ENCODE measurements at places on chromosomes 5 and 9.
A peak's percentile ranks its signal among the peaks of the same experiment; 100 is the strongest.

GRCh38 chr5:91875196-91875779, 492.2 kb upstream of the ARRDC3 start:
- no peak for DNase-seq

- DNase-seq, result no peak
Measured at GRCh38 chr5:173869316-173869715, 18.8 kb upstream of the CPEB4 start.

DNA sequence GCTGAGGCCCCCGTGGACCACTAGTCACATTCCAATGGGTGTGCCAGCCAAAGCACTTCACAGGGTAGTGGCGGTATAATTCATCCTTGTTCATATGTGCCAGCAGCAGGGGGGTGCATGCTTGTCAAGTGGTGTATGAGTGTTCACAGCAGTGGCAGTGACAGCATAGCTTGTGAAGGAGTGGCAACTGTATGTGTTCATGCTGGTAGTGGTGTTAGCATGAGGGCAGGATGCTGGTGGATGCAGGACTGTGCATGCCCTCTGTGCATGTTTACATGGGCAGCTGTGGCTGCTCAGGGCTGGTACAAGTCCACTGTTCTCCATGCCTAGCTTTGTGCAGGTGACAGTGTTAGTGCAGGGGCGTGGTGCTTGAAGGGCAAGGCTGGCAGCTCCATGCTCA, 253.4 kb upstream of the DMAC1 start:
- DNase-seq, result no peak

GRCh38 chr5:127027539-127027938, 2.8 kb downstream of the MARCHF3 start:
- DNase-seq, result no peak

- no peak for DNase-seq
Measured at GRCh38 chr9:69542058-69542457, 130.1 kb downstream of the APBA1 start.

DNA sequence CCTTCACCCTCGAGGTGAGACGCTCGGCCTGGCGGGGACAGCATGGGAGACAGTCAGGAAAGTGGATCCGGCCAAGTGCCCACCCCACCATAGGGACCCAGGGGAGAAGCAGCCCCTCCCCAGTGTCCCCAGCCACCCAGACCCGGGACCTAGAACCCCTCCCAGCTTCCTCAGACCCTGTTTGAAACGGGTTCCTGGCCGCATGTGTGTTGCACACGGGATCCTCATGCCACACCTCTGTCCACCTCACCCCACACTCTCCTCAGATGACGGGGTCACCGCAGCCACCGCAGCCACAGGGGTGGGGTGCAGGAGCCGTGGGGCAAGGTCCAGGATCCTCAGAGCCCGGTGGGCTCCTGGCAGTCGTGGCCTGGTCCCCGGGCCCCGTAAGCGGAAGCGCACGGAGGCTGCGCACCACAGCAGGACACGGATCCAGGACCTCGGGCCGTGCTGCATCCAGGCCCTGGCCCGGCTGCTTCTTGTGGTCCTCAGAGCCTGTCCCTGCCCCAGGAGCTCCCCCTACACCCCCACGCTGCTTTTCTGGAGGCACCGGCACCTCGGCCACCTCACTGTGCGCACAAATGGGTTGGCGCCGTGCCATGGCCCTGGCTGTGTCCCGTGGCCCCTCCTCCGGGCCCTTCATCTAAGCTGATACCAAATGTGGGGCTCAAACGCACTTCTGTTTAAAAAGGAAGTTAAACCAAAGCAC, 15.3 kb downstream of the TERT start:
- DNase-seq, result no peak

DNA sequence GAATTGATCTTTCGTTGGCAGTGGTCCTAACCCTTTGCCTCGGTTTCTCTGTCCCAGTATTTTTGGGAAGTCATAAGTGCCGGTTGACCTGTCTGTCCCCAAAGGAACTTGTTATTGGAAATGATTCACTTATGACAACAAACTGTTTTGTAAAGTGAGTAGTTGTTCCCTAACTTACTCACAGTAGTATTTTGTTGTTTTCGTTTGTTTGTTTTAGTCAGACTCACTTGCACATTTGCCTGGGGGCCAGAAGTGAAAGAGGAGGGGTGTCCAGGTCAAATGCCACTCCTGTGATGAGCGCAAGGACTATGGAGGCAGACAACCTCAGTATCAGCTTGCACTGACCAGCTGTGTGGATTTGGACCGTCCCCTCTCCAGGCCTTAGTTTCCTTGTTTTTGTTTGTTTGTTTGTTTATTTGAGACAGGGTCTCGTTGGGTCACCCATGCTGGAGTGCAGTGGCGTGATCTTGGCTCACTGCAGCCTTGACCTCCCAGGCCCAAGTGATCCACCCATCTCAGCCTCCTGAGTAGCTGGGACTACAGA, 47.3 kb downstream of the ANKRD55 start:
- DNase-seq, result no peak

DNA sequence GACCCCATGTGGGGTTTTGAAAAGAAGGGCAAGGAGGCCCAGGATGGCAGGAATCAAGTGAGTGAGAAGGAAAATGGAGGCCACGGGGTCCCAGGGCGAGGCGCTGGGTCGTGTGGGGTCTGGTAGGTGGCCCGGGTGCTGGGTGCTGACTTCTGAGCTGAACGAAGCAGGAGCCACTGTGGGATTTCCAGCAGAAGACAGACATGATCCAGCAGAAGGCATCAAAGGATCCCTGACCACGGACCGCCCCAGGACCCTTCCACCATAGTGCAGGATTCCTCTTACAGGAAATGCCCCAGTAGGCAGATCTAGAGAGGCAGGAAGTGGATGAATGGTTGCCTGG, 106.7 kb downstream of the ADAMTS2 start:
- no peak for DNase-seq

GRCh38 chr5:31319335-31319734, 125.8 kb downstream of the CDH6 start:
- DNase-seq, result no peak

GRCh38 chr5:7320701-7321301, 75.1 kb upstream of the ADCY2 start:
- DNase-seq, result no peak

GRCh38 chr9:124197177-124198095, 60.3 kb upstream of the NEK6 start:
- DNase-seq, result peak; percentile 20

- DNase-seq, result no peak
Measured at GRCh38 chr9:70581955-70582350, 167.5 kb upstream of the KLF9 start.

DNA sequence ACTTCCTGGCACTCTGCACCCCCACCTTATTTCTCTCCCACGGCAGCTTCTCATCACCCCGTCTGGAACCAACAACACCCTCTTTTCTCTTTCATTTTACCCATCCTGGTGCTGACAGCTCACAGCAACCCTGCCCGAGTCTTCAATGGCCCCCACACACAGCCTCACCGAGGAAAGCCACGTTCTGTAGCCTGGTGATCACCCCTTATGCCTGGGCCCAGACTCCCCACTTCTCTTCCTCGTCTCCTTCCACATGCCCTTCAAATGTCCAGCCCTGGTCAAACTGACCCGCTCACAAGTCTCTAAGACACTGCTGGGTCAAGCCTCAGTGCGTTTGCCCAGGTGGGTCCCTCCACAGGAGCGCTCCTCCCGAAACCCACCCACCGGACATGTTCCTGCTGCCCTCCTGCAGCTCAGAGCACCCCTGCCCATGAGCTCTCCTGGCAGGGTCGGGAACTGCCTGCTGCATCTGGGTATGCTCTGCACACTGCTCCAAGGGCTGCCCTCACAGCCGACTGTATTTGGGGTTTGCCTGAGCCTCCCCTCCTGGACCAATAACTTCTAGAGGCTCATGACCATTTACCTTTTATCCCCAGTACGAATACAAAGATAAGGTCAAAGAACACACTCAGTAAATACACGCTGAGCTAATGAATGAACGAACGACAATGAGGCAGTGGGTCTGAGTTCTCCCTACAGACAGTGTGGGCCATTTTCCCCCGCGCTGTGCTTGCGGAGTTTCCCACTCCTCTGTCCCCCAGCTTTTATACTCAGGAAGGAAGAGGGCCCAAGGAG, 154.7 kb upstream of the PHYKPL start:
- no peak for DNase-seq

- DNase-seq, result peak; percentile 13
Measured at GRCh38 chr5:141845371-141845851, 32.8 kb downstream of the PCDH1 start.

- no peak for DNase-seq
Measured at GRCh38 chr9:136679431-136679941, 7.8 kb downstream of the AGPAT2 start.

GRCh38 chr5:67679184-67679841, 482.7 kb upstream of the CD180 start:
- no peak for DNase-seq

DNA sequence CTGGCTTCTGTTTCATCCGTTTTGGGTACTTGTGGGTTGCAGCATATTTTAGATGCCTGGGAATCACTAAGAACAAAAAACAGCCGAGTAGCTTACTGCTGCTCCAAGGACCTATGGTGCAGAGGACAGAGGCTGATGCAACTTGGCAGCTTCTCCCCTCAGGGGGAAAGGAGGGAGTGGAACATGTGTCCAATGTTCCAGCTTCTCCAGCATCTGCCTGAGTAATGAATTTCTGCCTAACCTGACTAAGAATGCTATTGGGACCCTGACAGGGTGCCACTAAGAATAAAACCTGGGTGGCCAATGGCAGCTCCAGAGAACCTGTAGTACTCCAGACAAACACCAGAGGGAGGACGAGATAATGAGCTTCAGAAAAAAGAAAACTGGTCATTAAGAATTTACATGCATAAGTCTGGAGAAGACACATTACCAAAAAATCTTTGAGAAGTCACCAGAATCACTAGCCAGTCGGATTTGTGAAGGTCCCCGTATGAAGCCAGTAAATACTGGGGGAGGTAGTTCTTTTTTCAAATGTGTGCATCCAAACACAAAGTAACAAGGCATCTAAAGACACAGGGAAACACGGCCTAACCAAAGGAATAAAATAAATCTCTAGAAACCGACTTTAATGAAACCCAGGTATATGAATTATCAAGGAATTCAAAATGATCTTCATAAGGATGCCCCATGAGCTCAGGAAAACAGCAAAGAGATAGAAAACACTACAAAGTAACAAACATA, 293.5 kb downstream of the HINT1 start:
- peak; percentile 59 for DNase-seq

GRCh38 chr5:103013933-103014552, 105.9 kb downstream of the GIN1 start:
- DNase-seq, result no peak

DNA sequence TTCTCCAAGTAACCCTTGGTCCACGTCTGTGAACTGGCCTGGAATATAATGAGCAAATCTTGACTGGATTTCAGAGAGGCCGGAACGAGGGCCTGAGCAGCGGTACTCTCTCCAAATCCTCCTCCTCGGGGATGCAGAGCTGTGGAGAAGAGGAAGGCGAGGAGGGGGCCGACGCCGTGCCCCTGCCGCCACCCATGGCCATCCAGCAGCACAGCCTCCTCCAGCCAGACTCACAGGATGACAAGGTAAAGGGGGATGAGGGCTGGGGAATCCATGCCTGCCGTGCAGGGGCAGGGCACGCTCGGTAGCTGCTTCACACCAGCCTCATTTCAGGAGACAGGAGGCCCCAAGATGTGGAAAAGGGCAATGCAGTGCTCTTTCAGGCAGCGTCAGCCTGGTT, 118.9 kb upstream of the OTULINL start:
- DNase-seq, result no peak

- no peak for DNase-seq
Measured at GRCh38 chr9:17846948-17847655, 268.2 kb downstream of the SH3GL2 start.

DNA sequence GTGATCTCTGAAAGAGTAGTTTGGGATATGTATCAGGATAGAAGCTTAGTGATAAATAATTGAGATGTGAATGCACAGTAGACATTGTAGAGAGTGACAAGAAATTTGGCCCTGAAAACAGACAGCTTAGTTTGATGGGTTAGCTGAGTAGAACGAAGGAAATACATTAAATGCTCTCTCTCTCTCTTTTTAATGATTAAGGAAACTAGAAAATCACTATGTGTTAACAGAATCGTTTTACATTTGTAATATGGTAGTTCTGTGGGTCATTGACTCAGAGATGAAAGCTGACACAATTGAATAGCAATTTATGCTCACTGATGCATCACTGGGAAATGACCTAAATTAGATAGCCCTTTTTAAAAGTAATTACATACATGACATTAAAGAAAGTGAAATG, 739.8 kb upstream of the PTPRD start:
- no peak for DNase-seq

GRCh38 chr5:122262103-122262502, 49.9 kb upstream of the SNCAIP start:
- DNase-seq, result no peak

DNA sequence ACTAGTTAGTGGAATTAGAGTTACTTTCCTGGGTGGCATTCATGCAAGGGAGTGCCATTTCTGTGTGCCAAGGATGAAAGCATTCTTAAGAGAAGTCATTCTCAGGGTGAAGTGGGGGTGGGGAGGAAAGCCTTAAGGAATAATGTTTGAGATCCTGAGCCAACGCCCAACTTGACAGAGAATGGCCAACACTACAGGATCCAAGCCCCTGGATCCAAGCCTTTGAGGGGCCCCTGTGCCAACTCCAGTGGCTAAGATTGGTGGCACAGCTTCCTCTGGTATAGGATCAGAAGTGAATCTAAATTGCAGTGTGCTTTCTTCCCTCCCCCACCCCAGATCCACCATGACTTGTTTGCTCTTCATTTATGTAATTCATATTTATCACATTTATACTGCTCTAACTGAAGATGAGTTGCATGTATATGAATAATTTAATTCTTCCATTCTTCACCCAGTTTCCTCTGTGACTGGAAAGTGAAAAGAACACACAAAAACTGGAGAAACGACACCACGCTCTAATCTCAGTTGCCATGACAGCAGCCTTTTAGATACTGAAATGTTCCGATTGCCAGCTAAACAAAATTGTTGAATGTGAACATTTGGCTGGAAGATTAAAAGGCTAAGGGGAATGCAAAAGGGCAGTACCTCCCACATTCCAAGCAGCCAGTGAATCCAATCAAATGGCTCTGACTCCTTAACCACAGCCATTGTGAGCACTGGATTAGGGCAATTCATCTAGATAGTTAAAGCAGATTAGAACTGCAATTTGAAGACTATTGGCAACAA, 4.5 kb downstream of the ZNF608 start:
- no peak for DNase-seq

DNA sequence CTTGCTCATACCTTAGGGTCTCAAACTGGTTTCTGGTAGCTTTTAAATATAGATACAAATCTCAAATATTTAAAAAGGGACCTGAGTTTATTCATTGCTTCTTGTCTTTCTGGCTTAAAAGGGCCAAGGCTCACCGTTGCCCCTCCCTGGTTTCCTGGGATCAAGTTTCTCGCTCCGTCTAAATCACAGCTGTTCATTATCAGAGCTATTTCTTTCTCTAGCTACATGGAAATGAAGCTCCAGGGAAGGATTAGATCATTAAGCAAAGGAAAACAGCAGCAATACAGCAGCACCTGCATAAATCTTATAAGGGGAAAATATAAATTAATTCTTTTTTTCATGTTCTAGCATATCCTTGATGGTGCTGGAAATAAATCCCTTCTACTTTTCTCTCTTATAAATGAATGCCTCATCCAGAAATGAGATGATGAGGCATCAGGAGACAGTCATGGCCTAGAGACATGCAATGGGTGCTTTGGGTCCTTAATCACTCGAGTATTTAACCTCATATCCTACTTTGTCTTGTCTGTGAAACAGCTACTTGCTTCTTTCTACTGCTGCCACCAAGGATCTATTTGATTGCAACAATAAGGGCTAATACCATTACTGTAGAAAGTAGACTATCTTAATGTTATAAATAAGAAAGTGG, 320.1 kb downstream of the TRPM3 start:
- no peak for DNase-seq

GRCh38 chr9:68949271-68950000, 64.5 kb downstream of the PRKACG start:
- no peak for DNase-seq

- no peak for DNase-seq
Measured at GRCh38 chr9:85973238-85973637, 32.3 kb downstream of the NAA35 start.
